ENCODE measurements at places on chromosomes 1 and 21.

- no peak for DNase-seq
These were observed 37.4 kb downstream of the RASSF5 start for GRCh38 chr1:206544562-206545257.

- DNase-seq: no peak
These were observed 192.8 kb upstream of the C8B start for GRCh38 chr1:57158604-57158998.

- DNase-seq: no peak
These were observed 27.5 kb upstream of the TCEA3 start for GRCh38 chr1:23452011-23452411.

DNA sequence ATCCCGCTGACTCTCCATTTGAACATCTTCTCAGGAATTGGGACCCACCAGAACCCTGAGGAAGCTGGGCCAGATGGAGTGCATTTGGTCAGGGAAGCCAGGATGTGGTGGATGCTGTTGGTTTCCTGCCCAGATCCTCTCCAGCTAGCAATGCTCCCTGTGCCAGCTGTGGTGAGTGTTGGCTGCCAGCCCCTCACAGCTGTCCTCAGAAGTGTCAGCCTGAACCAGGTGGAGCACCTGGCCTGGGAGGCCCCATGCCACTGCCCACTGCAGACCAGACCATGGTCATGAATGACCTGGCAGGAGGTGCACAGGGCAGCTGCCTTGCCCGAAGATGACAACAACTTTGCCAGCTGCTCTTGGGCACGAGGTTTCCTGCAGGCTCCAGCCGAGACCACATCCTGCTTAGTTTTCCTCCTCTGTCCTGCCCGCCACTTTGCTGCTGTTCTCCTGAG lies 54.4 kb downstream of the PRSS38 start:
- DNase-seq: no peak

DNA sequence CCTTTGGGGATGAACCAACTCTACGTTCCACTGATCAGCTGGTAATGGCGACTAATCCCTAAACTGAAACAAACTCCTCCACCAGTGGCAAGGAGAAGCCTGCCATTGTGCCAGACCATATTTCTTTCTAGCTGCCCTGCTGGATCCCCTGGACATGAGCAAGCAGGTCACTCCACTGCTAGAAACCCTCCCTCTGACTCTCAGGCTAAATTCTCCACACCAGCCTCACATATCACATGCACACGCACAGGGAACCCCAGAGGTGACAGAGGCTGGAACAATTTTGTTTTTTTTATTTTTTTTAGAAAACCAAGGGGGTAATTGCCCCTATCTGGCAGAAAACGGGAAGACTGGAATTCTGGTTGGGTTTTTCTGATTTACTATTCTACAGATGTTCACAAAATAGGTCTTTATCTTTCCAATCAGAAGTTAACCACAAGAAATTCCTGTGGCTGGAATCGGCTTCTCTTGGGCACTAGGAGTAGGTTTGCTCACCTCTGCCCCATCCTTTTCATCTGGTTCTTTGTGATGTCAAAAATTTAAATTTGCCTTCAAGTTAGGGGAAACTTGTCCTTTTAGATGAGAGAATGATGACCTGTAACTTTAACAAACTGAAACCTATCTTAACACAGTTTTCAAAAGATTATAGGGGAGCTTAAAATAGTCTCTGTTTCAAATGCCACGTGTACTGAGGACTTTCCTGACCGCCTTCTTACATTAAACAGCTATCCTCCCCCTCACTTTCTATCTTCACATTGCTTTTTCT lies 258.1 kb downstream of the SDCCAG8 start:
- DNase-seq: no peak

DNA sequence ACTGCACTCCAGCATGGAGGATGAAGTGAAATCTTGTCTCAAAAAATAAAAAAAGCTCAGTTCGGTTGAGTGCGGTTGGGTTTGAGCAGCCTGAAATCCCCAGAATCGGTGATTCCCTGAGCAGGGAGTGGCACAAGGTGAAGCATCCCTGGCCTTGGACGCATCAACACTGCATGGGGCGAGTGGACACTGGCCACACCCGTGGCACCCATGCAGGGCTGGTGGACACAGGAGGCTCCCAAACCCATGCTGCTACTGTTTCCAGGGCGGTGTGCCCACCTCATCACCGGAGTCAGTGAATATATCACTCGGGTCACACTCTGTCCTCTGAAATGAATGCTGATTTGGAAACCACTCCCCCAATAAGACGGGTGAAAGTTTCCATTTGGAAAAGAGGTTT lies 53.4 kb upstream of the ACTRT2 start:
- DNase-seq: no peak

- DNase-seq: no peak
These were observed 107.7 kb downstream of the BACH1 start for GRCh38 chr21:29406385-29406784.

DNA sequence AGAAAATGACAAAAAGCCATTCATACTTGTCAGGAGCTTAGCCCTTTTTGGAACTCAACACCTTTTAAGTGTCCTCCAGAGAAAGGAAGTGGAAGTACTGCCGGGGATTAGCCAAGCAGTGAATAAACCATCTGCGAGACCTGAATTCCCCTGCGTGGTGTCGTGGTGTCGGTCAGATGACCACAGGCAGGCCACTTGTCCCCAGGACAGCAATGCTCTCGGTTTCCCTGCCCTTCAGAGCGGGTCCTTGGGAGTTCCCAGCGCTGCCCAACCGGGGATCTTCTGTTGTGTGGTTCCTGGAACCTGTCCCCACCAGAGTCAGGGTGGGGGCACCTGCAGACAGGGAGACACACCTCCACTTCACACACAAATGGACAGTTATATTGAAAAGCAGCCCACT lies 9.2 kb downstream of the GPR157 start:
- no peak for DNase-seq

DNA sequence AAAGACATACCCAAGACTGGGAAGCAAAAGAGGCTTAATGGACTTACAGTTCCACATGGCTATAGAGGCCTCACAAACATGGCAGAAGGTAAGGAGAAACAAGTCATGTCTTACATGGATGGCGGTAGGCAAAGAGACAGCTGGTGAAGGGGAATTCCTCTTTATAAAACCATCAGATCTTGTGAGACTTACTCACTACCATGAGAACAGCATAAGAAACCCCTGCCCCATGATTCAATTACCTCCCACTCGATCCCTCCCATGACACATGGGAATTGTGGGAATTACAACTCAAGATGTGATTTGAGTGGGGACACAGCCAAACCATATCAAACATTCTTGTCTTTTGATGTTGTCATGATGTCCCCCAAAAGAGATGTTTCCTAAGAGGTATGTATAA lies 103.3 kb downstream of the DUSP10 start:
- no peak for DNase-seq

GRCh38 chr1:26826261-26827105 lies at the start of gene ZDHHC18:
ZDHHC18 (plus strand) TSS chr1:26826688; CDS start chr1:26826805, 117 bp downstream.
- DNase-seq: no peak

- no peak for DNase-seq
These were observed 34.6 kb upstream of the DOCK7 start for GRCh38 chr1:62722796-62723195.

GRCh38 chr1:170807432-170807831 lies 127.9 kb upstream of the MROH9 start:
- DNase-seq: no peak

DNA sequence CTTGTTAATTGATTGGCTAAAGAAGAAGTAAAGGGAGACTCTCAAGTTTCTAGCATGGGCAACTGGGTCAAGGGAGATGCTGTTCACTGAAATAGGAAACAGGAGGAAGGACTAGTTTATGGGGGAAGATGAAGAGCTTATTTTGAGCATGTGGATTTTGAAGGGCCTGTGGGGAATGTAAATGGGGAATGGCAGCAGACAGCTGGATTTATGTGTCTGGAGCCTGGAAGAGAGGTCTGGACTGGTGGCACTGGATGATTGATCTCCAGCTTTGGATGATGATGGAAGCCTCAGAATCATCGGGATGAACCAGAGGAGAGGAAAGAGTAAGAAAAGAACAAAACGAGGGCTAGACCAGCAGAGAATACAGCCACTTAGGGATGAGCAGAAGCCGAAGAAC lies 54.9 kb upstream of the ENAH start:
- no peak for DNase-seq

DNA sequence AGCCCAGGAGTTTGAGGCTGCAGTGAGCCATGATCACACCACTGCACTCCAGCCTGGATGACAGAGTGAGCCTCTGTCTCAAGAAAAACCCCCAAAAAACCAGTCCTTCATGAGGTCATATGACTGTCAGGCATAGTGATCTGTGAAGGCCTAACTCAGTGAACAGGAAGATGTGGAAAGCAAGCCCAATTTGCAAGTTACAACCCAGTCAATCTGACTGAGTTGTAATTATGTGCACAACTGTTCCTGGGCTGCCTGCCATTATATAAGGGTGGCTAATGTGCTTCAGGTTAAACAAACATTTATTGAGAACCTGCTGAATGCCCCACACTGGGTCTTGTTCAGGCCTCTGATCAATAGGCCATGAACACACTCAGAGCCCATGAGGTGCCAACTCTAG lies 38.2 kb upstream of the KIRREL1 start:
- DNase-seq: no peak

GRCh38 chr1:183180634-183181056 lies 5.4 kb upstream of the LAMC2 start:
- no peak for DNase-seq

- no peak for DNase-seq
These were observed 48.3 kb downstream of the TRIM62 start for GRCh38 chr1:33133478-33134105.

DNA sequence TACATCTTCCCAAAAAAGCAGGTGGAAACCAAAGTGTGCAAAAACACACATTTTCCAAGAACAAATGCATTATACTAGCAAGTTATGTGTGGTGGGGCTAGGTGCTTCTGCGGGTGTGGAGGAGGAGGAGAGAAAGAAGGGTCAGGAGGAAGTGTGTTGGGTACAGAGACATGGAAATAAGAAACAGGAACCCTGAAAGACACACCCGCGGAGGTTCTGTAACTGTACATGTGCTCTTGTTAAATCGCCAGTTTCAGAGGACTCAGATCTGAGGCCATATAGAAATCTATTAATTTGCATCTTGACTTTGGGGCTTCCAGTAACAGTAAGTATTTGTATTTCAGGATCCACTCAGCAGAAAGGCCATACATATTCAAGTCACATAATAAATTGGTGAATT lies 30.9 kb downstream of the ERG start:
- no peak for DNase-seq

Measured in cerebellar nuclear complex (tissue), 1 donor.